ENCODE measurements at places on chromosomes 7 and 10. TPM values are rescaled to one million over a fixed set of nuclear protein-coding genes. Genes with fewer than 3 reads are reported as not detected.

GRCh38 chr10:119784340-119785067, 58.7 kb downstream of the INPP5F start:
- no peak for DNase-seq

DNA sequence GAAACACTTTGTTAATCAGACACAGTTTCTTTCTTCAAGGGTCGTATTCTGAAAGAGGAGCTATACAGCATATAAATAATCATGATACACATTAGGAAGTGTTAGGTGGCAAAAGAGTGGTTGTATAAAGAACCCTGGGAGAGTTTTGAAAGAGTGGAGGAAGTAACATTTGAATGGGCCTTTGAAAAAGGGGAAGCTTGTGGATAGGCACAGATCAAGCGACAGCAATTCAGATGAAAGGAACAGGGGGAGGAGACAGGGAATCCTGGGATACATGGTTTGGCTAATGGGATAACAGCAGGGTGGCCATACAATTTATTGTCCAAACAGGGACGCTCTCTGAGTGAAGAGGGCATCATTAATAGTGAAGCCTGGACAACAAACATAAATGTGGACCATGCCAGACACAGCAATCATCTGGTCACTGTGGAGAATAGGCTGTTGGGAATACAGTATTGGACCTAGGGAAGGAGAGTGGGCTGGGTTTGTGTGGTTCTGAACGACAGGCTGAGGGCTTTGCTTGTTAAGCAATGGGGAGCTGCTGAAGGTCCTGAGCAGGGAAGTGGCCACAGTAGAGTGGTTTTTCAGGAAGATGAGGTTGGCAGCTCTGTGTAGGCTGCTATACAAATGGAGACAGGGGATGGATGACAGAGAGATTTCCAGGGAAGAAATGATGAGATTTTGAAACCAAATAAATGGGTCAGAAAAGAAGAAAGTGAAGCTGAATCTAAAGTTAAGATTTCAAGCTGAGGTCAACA, 75.9 kb downstream of the ICA1 start:
- no peak for DNase-seq

The SPDYE5 gene
- polyA plus RNA-seq = 0.38 TPM

DNA sequence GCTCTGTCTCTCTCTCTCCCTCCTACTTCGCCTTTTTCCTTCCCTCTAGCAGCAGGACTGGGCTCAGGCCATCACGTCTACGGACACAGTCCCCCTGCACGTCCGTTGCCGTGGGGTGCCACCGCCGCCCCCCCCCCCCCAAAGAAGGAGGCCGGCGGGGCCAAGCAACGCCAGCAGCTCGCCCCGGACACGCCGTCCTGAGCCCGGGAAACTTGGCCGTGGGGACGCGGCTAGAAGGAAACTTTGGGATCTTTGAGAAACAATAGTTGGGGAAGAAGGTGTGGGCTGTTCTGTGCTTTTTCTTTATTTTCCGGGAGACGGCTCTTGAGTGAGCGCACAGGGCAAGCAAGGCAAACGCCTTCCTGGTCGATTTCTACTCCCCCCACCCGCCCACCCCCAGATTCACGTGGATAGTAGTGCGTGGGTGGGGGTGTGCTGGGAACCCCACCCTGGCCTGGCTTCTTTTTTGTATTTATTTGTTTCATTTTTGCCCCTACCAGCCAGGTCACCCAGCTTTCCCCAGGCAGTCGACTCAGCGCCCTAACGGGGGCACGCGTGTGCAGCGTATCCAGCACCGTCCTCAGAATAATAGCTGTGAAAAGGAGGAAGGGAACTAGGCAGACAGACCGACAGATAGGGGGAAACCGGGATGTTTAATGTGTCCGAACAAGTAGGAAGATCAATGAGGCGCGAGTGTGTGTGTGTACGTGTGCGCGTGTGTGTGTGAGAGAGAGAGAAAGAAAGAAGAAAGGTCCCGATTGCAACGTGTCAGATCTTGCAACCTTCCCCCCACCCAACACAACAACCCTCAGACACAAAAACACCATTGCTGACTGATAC, 1.4 kb downstream of the MXI1 start:
- DNase-seq = peak; percentile 77

DNA sequence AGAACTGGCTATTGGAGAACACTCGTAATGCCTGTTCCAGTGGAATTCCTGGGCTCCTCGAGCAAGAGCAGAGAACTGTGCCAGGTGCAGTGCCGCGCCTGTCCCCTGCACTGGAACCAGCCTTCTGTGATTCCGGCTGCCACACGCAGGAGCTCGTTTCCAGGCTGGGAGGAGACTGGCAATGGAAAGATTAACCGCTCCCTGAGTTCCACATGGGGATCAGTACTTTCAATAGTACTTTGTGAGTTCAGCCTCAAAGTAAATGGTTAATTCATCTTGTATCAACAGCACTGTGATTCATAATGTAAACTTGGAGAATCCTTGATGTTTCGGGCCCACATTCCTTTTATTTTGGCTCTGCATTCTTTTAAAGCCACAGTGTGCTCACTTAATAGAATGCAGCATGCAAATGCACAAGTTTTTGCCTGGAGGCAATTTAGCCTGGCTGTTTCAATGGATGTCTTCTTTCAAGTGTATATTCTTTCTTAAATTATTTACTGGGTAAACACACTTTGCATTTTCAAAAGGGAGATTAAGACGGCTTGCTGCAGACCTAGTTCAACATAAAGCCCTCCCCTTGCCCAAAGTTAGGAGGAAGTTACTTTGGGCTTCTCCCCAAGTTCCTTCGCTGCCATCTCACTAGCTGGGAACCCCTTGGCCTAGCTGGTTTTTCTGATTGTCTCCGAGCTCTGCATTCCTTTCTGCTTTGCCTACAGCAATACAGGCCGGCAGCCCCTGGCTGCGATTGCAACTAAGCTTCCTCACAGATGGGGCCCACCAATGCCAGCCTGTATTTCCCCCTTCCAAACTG, 138.1 kb upstream of the TCF7L2 start:
- DNase-seq = peak; percentile 94

All from GM23248 (cell line).